ENCODE measurements at places on chromosomes 1 and 21.

DNA sequence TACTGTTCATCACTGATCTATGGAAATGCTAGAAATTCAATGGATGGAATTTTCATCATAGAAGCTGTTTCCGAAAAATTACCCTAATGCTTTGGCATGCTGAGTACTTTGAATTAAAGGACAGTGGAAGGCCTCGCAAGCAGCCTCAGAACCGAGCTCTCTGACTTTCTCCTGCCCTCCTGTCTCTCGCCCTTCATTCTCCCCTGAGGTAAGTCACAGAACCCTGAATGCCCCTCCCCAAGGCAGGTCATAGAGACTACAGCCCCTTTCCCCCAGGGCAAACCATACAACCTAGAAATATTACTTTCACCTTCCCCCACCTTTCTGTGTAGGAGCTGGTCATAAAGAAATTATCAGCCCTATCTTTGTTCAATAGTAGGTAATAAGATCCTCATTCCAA, 74.8 kb downstream of the LRIG2 start:
- no peak for DNase-seq

- no peak for DNase-seq
Measured at GRCh38 chr1:228472655-228473054, 14.5 kb upstream of the RNF187 start.

DNA sequence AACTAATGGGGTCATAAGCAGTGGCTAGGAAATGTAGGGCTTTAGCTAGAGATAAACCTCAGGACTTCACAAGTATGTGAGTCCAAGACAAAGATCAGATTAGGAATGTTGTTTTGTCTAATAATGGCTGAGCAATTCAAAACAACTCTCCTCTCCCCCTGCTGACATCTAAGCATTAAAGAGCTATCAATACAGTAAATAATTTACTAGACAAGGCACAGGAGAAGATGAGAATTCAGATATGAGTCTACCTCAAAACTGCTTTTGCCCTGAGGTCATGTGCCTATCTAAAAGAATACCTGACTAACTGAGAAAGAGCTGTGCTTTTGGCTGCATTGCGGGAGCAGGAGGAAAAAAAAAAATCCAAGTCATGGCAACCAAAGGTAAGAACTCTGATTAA, 86.8 kb downstream of the SPATA17 start:
- DNase-seq: no peak

GRCh38 chr1:4124631-4125145, 224.6 kb upstream of the C1orf174 start:
- DNase-seq: no peak

- DNase-seq: peak; percentile 81
Measured at GRCh38 chr1:184753608-184754475, 816 bp downstream of the EDEM3 start.

GRCh38 chr1:236522937-236523703, 662 bp upstream of the LGALS8 start:
- peak; percentile 61 for DNase-seq

DNA sequence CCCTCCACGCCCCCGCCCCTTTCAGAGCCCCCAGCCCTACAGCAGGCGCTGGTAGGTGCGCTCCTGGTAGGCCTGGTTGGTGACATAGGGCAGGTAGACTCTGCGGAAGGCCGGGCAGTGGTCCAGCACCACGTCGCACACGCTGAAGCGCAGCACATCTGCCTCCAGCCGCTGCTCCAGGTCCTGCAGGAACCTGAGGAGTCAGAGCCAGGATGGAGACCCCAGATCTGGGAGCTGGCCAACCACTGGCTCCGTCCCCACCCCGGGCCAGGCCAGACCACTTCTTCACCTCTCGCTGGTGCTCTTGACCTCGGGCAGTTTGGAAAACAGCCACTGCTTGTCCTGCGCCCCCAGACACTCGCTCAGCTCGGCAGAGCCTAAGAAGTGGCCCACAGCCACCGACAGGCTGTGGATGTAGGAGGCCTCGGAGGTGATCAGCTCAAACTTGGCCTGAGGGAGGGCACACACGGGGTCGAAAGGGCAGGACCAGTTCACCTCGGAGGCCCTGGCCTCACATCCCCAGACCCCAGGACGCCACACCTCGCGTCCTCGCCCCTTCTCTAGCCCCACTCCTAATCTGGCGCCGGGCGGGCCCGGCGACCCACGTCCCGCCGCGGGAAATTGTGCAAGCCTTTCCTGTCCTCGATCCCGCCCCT, 6.4 kb downstream of the ARHGEF19 start:
- peak; percentile 63 for DNase-seq

DNA sequence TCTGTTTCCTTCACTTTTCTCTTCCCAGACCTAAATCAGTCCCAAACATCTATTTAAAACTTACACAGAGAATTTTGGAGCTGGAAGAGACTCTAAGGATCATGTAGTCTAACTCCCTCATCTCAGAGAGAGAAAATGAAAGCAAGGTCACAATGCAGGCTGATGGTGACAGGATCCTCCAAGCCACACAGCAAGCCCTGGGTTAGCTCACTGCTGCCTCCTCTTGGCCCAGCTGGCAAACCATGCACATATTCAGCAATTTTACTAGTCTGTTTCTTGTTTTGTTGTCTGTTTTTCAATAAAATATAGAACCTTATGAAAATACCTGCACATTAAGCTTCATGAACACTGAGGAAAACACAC, 27.7 kb upstream of the LY9 start:
- peak; percentile 81 for DNase-seq

DNA sequence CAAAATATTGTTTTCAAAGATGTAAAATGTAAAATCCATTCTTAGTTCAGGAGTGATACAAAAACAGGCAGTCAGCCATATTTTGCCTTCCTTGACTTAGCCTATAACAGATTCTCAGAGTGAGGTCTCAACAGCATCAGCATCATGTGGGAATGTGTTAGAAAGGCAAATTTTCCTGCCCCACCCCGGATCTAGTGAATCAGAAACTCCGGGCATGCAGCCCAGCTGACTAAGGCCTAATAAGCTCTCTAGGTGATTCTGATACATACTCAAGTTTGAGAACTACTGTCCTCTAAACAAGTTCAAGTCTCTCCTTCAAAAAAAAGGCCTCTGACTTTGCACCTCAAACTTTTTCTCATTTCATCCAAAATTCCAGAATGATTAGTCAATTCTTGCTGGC, 46.9 kb upstream of the PRRC2C start:
- no peak for DNase-seq

DNA sequence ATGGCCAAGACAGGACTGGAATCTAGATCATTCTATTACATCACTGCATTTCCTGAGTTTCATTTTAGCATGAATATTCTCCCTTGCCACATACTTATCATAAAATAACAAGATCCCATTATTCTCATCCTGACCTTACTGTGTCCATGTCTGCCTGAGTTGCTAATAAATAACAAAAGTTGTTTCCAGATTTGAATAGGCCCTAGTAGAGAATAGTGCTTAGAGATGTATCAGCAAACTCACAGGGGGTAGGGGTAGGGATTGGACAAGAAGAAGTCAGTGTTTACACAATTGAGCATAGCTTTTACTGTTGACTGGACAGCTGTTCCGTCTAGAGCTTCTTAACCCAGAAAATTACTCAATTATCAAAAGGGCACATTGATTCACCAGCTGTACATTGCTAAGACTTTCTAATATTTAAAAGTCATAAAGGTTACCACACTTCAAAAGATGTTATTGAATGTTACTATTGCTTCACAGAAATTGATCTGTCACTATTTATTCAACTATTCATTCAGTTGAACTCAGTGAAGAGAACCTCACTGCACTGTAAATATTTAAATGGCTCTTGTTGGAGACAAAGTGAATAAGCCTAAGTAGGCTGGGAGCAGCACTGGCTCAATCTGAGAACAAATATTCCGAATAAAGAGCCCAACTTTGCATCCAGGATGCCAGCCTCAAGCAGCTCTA, 121.9 kb downstream of the NRIP1 start:
- no peak for DNase-seq

DNA sequence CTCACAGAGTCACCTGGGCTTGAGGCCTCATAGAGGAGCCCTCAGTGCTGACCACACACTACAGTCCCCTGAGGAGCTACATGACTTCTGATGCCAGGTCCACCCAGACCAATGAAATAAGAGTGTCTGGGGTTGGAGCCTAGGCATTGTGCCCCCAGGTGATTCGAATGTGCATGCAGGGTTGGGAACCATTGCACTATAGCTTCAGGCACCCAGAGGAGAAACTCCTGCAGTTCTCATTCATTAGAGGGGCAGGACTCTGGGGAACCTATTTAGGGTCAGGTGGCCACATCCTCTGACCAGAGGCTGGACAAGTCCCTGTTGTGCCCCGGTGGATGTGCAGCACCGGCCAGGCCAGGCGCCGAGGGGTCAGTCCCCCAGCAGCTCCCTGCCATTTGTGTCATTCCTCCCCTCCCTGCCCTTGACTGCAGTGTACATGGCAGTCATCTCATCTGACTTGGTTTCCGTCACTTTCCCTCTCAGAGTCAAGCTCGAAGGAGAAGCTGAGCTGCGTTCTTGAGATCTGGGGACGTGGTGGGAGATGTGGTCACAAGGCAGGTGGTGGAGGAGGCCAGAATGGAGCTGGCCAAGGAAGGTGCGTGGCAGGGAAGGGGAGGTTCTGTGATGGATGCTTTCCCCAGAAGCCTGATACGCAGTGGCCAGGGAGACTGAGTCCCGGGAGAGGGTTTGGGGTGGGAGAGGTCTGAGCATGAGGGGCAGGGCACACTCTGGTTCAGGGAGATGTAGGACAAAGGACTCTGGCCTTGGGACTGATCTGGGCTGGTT, 6.4 kb downstream of the CLDN19 start:
- no peak for DNase-seq

GRCh38 chr1:29563092-29563491, 326.8 kb downstream of the PTPRU start:
- DNase-seq: no peak

DNA sequence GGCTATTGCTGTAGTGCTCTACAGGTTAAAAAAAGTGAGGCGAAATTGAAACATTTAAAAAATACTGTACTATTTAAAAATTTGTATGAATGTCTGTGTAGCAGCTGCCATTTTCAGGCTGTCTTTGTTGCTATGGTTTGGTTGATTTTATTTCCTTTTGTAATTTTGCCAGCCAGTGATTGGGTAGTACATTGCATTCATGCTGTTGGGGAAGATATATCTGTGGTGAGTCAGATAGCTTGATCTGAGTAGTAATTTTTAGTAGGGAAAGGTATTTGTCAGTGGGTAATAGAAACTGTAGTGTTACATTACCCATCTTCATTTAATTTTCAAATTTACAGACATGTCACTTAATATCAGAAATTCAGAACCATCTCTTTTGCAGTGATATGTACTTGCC, 15.0 kb downstream of the NFIA start:
- no peak for DNase-seq

DNA sequence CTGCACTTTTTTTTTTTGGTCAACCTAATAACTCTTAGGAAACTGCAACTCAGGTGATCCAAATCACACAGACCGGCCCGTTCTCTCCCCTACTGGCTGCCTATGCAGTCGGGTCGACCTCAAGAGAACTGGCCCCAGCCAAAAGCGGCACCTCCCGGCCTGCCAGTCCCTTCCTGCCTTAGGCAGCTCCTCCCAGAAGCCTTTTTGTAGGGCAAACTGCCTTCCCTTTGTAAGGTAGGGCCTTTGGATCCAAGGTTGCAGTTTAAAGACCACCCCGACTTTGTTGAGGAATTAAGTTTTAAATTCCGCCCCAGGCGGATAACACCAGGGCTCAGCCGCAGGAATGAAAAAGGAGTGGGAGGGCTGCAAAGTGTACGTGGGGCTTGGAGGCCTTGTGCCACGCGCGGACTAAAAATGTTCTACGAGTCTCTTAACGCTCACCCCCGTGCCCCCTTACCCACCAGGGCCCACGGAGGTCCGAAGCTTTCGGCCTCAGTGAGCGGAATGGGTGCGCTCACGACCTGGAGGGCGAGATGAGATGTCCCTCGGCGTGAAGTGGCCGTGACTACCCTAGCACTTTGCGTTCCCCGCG, 642 bp upstream of the ST3GAL3 start:
- peak; percentile 68 for DNase-seq

- DNase-seq: no peak
Measured at GRCh38 chr1:108082738-108083562, 117.2 kb downstream of the SLC25A24 start.

- DNase-seq: no peak
Measured at GRCh38 chr1:63882048-63882704, 108.4 kb downstream of the ROR1 start.

- no peak for DNase-seq
Measured at GRCh38 chr1:94095112-94095637, 25.8 kb downstream of the ABCA4 start.

GRCh38 chr1:174931214-174931613, 68.5 kb upstream of the CACYBP start:
- no peak for DNase-seq
